Activated CD4-positive, alpha-beta T cell treated with anti-CD3 and anti-CD28 coated beads, Interleukin-2, Interleukin-6, amounts not matched to agents 100 ng/mL and 50 ng/mL, durations not matched to agents 16 hours and 8 hours (primary cell): ENCODE measurements at places on chromosomes 5 and 9.

- DNase-seq: no peak
Measured at GRCh38 chr5:166430491-166431319, 1860.7 kb upstream of the WWC1 start.

- no peak for DNase-seq
Measured at GRCh38 chr9:34653151-34654072, 1.4 kb downstream of the IL11RA start.

DNA sequence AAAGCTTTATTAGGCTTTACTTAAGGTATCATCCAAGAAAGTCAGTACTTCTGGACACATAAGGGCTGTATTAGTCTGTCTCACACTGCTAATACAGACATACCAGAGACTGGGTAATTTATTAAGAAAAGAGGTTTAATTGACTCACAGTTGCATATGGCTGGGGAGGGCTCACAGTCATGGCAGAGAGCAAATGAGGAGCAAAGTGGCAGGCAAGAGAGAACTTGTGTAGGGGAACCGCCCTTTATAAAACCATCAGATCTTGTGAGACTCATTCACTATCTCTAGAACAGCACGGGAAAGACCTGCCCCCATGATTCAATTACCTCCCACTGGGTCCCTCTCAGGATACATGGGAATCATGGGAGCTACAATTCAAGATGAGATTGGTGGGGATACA, 49.2 kb upstream of the SLC44A1 start:
- no peak for DNase-seq

GRCh38 chr5:135392256-135392655, 6.8 kb downstream of the MACROH2A1 start:
- DNase-seq: peak; percentile 80

- DNase-seq: no peak
Measured at GRCh38 chr5:9140202-9140601, 405.7 kb downstream of the SEMA5A start.

DNA sequence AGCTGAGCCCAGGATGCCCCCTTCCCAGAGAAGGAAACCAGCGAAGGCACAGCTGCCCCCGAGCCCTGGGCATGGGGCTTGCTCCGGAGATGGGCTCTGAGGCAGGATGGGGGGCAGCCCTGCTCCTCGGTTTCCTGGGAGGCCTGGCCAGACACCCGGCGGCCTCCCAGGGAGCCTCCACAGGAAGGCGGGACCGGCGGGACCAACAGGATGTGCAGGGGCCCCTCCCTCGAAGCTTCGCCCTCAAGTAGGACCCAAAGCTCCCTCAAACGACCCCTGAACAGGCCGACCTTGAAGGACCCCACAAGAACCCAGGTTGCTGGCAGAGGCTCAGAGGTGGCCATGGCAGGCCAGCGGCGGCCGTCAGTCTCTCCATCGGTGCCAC, 11.7 kb downstream of the EXD3 start:
- no peak for DNase-seq

GRCh38 chr9:35510383-35510753, 20.5 kb downstream of the RUSC2 start:
- no peak for DNase-seq

- DNase-seq: no peak
Measured at GRCh38 chr5:97778451-97778850, 595.4 kb upstream of the RIOK2 start.

- no peak for DNase-seq
Measured at GRCh38 chr5:6087576-6087975, 290.8 kb downstream of the MED10 start.

- DNase-seq: no peak
Measured at GRCh38 chr5:113271015-113271414, 163.8 kb downstream of the TSSK1B start.

GRCh38 chr5:124668353-124669299, 77.8 kb downstream of the ZNF608 start:
- DNase-seq: no peak

- DNase-seq: no peak
Measured at GRCh38 chr5:26942481-26942880, 95.9 kb downstream of the CDH9 start.

DNA sequence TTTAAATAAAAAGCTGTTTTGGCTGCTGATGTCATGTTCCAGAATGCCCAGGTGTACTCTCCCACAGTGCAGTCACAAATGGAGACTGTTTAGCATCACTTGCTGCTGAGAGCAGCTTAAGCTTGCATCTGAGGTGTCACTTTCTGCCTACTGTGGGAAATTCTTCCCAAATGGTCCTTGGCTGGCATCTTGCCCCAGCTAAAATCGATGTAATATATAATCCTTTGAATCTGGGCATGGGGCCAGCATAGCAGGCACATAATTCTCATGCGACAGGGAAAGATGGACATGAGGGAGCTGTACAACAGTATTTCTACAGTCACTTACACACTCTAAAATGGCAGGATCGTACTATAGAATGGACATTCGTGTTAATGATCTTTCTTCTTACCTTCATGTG, 144.3 kb downstream of the MACIR start:
- DNase-seq: no peak

- no peak for DNase-seq
Measured at GRCh38 chr5:33649549-33650482, 209.1 kb downstream of the TARS1 start.

GRCh38 chr9:37104183-37104889, 16.0 kb upstream of the ZCCHC7 start:
- peak; percentile 48 for DNase-seq

DNA sequence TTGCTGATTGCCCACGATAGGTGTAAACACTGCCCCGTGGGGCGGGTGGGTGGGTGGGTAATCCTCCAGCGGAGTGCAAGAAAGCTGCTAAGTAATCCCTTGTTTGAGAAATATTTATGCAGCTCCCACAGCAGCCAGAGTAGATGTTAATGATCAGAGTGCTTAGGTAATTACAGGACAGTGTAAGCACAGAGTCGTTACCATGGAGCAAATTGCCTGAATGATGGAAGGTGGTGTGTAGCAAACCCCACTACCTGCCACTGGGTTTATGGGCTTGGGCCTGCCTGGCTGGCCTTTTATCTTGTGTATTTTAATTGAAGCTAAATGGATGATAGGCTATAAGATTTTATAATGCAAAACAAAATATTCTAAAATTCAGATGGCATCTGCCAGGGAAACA, 110.0 kb downstream of the COL5A1 start:
- DNase-seq: no peak

DNA sequence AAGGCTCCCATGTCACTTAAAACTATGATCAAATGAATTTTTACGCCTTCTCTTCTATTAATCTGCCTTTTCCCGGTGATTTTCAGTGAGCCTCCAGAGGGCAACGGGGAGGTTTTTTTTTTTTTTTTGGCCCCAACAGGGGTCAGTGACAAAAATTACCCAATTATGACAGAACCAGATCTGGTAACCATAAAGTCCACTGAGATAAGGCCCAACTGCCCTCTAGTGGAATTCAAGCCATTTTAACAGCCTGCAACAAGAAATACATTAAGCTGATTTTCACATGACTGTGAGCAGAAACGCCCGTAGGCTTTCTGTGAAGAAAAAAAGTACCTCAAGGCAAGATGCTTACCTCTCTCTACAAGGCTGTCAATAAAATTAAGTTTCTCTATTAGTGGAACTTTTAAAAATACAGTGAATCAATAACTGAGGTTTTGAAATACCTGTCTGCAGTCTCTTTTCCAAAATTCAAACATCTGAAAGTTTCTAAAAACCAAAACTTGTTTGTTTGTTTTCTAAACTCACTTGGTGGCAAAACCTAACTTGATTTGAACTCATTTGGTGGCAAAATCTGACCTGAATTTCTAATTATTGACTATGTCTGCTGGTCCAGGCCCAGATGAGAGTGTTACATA, 49.7 kb upstream of the FST start:
- no peak for DNase-seq

DNA sequence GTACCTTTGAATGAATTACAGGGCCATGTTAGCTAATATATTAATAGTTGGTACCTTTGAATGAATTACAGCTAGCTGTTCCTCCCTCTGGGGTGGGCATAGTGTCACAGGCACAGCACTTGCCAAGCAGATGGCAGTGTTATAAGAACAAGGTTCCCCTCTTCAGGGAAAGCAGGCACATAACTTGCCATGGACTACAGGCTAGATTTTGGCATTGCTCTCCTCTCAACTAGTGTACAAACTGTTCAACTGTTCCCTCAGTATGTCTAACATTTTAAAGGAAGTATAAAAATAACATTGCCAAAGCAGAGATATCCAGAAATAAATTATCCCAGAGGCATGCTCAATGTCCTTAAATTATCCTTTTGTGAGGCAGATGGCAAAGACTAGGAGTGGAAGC, 33.7 kb downstream of the ABITRAM start:
- DNase-seq: no peak

DNA sequence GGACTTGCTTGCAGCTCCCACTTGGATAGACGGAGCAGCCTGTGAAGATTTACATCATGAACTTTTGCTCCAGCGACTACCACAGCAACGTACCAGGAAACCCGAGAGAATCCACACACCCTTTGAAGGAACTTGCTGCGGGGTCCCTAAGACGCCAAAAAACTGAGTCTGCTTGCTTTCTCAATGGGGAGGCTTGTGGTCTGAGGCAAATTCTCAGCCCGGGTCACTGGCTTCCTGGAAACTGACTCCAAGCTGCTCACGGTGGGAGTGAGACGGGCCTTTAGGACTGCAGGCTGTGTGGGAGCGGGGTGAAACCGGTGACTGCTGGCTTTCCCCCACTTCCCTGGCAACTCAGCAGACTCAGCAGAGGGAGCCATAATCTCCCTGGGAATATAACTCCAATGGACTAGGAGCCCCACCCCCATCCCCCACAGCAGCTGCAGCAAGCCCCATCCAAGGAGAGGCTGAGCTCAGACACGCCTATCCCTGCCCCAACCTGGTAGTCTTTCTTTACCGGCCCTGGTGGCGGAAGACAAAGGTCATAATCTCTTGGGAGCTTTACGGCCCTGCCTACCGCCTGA, 466.0 kb downstream of the CAAP1 start:
- DNase-seq: no peak

- DNase-seq: no peak
Measured at GRCh38 chr5:15571081-15571480, 71.1 kb downstream of the FBXL7 start.

- DNase-seq: no peak
Measured at GRCh38 chr9:18245911-18246310, 228.0 kb upstream of the ADAMTSL1 start.

DNA sequence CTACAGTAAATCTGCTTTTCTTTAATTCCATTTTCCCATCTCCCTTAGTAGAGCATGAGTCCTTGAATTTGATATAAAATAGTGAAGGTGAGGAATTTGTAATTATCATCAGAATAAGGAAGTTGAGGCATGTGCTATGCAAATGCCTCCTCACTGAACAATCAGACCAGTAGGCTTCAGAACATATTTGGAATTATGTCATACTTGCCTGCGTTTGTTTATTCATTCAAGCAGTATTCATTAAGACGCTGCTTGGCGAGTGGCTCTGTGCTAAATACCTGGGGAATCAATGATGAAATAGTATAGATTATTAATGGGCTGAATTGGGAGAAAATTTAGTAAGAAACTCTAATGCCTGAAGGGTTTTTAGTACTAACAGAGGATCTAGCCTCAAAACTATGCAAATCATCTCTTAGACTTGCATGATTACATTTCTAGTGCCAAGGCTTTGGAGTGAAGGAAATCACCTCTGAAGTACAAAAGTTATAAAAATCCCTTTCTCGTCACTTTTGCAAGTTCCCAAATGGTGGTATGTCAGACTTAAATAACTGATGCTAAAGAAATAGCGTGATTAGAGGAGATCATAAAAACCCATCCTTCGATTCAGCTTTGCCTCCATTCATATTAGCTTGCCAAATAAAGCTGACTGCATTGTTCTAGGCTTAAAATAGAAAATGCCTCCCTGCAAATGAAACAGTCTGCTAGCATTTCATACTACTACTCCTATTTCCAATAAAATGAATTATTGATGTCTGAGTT, 141.7 kb downstream of the PCSK5 start:
- no peak for DNase-seq

GRCh38 chr9:100856238-100856637, 172.3 kb upstream of the PLPPR1 start:
- DNase-seq: no peak

GRCh38 chr9:91946653-91947488, 3.2 kb downstream of the ROR2 start:
- no peak for DNase-seq

DNA sequence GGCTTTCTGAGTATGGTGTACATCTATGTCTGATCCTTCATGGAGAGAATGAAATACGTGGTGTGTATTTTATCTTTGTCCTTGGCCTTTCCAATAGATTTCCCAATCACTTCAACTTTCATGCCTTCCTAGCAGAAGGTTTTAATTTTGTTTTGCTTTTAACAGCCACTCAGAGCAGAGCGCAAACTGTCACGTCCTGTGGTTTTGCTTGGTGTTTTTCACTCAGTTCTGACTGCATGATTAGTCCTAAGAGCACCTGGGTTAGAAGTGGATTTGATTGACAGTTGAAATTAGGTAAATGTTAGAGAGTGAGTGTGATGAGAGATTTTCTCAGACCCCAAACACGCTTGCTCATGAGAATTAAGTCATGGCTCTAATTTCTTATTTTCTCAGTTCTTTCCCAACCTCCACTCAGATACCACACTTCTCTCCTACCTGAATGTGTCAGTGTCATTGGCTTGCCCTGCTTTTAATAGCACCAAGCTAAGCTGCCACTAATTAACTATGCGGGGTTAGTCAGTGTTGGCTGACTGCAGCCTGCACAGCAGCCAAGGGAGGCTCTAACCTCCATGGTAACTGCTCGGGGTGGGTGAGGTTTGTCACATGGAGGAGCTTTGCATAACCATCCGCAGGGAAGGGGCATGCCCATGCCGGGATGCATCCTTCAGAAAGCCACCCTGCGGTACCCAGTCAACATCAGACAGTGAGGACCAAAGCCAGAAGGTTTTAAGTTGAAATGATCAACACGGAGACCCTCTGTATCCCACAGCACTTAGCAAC, 173.4 kb downstream of the NR3C1 start:
- peak; percentile 61 for DNase-seq

- DNase-seq: peak; percentile 46
Measured at GRCh38 chr5:96256795-96257470, 176.1 kb downstream of the PCSK1 start.

DNA sequence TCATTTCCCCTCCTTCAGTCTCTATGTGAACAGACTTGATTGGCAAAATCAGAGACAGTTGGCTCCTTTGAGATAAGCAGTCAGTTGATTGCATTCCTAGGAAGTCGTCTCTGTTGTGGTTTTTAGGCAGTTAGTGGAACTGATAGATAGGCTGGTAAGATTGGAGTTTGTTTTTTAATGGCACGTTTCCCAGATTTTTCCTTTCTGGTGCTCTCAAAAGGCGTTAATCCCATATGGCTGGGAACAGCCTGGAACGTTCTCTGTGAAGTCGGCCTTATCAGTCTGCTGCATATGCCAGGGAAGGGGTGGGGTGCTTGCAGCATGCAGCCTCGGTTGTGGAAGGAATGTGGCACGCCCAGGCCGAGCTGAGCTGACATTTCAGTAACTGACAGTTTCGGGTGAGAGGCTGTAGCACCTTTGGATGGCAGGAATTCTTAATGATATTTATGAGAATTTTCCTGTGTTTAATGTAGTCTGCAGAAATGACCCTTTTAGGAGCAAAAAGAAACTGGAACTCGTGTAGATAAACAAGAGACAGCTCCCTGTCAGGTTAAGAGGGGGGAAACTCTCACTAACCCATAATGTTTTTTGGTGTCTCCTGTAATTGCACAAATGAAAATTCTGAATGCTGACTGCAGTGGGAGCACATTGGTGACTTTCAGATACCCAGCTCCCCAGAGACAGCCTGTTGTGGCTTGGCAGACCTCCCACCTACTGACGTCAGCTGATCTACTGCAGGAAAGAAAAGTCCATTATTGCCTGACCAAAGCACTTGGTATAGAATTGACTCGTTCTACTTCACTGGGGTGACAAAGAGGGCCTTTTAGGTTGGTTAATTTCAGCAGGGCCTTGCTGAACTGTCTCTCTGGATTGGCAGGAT, 6.3 kb downstream of the SPTAN1 start:
- DNase-seq: peak; percentile 62

GRCh38 chr5:108255468-108255867, 126.4 kb downstream of the FBXL17 start:
- DNase-seq: no peak
